ENCODE measurements at places on chromosomes 3 and 15.

- DNase-seq: no peak
These were observed 521.2 kb downstream of the ZIC1 start for GRCh38 chr3:147930232-147930807.

- DNase-seq: no peak
These were observed 201.0 kb upstream of the BCL6 start for GRCh38 chr3:187946163-187946691.

DNA sequence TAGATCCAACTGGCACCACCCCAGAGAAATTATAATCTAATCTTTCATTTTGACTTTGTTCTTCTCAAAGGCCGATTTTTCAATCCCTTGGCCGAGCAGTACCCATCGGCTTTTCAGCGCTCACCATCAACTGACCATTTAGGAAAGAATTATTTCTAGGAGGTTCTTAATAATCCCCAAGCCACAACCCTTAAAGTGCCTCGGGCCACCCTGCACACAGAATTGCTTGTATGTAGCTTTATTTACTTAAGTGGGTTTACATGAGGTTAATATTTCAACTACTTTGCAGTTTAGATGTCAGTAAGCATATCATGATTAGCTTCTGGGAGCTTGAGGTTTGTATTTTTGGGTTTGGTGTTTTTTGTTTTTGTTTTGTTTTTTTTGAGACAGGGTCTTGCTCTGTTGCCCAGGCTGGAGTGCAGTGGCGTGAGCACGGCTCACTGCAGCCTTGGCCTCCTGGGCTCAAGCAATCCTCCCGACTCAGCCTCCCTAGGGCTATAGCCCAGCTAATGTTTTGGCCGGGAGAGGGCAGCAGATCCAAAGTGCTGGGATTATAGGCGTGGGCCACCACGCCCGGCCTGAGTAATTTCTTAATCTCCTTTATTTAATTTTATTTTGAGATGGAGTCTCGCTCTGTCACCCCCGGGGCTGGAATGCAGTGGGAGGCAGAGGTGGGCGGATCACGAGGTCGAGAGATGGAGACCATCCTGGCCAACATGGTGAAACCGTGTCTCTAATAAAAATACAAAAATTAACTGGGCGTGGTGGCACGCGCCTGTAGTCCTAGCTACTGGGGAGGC is 801 bp upstream of the CDAN1 start:
- no peak for DNase-seq

GRCh38 chr3:127688416-127689265 is 15.9 kb downstream of the ABTB1 start:
- peak; percentile 71 for DNase-seq

- no peak for DNase-seq
These were observed 39.4 kb downstream of the KPNA1 start for GRCh38 chr3:122475316-122475715.

- DNase-seq: no peak
These were observed 647.1 kb upstream of the KCNMB2 start for GRCh38 chr3:177889161-177889560.

GRCh38 chr3:122397201-122397600 is 13.2 kb downstream of the FAM162A start:
- DNase-seq: no peak

GRCh38 chr3:69143612-69144011 is 21.2 kb upstream of the LMOD3 start:
- no peak for DNase-seq

GRCh38 chr3:12353796-12354525 is 65.1 kb downstream of the PPARG start:
- no peak for DNase-seq

GRCh38 chr3:52210550-52211046 is 12.6 kb downstream of the ALAS1 start:
- no peak for DNase-seq

GRCh38 chr3:187291512-187292132 is at the start of gene MASP1:
Gene MASP1 (minus strand): TSS chr3:187291737. CDS start chr3:187291632, 105 bp downstream.
- DNase-seq: no peak

DNA sequence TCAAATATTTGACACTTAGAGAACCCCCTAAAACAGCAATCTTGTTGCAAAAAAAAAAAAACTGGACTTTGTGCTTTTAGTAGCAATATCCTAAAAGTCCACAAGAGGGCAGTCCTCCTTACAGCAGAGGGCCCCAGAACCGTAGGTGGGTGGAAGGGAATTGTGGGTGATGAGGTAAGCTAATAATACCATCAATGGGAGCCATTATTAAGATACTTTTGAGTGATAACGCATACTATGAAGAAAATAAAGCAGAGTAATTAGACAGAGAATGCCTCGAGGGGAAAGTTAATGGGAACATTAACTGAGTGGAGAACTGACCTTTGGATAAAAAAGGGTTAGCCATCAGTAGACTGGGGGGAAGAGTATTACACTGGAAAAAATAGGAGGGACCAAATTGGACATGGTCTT is 229.9 kb downstream of the THRB start:
- no peak for DNase-seq

DNA sequence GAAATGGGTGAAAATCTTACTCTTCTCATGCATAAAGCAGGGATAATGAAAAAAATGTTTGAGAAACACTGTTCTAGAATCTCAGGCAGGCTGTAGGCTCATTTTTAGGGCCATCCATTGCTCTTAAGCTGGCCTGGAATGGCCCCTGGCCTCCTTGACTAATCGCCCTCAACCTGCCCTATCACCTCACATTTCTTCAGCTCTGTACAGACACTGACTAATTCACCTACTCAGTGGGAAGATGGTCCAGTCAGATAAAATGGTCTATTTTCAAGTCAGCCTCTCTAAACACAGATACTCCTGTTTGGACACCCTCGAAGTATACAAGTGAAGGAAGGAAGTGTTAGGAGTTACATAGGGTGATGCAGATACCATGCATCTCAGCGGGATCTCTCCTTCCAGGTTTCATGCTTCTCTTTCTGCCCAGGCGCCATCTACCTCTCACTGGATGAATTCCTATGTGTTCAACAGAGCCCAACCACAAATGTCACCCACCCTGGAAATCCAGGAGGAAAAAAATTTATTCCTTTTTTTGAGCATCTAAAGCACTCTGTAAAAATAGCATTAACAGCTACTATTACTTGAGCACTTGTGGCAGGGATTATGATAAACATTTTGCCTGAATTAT is 12.1 kb downstream of the FMN1 start:
- DNase-seq: no peak

DNA sequence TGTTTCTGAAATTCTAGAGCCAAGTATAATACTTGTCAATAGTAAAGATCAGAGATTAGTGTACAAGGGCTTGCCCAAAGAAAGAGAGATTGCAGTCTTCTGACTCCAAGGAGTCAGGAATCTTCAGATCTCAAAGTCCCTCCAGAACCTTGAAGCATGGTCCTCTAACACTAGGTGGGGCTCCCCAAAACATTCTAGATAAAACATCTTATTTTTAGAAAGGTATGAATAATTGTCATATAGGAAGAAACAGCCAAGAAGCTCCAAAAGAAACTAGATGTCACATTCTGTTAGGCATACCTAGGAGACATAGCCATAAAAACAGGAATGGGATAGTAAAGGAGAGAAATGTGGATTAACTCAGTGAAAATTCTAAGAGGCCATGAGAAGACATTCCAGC is 10.7 kb downstream of the MUC13 start:
- no peak for DNase-seq

DNA sequence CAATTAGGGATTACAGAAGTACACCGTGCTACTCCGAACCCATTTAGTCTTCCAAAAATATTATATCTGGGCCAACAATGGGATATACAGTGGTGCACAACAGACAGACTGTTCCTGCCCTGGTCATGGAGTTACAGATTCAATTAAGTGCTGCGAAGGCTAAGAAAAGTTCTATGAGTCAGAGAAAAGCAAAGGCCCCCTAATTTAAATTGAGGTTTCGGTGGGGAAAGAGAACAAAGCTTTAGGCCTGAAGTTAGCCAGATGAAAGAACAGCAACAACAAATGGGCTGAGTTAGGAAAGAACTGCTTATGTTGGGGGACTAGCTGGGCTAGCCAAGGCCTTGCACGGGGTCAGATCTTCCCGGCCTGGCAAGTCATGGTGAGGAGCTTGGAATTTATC is 131.8 kb downstream of the MDFIC2 start:
- no peak for DNase-seq

GRCh38 chr3:125144653-125145314 is 67.8 kb downstream of the SLC12A8 start:
- DNase-seq: no peak

GRCh38 chr3:43013743-43014155 is 34.6 kb downstream of the GASK1A start:
- no peak for DNase-seq

- no peak for DNase-seq
These were observed 42.6 kb upstream of the ACKR4 start for GRCh38 chr3:132554437-132554836.

- peak; percentile 36 for DNase-seq
These were observed at the start of gene GPR62 for GRCh38 chr3:51955175-51955892. Gene GPR62 (plus strand): TSS chr3:51955381. CDS start chr3:51955653, 272 bp downstream.

DNA sequence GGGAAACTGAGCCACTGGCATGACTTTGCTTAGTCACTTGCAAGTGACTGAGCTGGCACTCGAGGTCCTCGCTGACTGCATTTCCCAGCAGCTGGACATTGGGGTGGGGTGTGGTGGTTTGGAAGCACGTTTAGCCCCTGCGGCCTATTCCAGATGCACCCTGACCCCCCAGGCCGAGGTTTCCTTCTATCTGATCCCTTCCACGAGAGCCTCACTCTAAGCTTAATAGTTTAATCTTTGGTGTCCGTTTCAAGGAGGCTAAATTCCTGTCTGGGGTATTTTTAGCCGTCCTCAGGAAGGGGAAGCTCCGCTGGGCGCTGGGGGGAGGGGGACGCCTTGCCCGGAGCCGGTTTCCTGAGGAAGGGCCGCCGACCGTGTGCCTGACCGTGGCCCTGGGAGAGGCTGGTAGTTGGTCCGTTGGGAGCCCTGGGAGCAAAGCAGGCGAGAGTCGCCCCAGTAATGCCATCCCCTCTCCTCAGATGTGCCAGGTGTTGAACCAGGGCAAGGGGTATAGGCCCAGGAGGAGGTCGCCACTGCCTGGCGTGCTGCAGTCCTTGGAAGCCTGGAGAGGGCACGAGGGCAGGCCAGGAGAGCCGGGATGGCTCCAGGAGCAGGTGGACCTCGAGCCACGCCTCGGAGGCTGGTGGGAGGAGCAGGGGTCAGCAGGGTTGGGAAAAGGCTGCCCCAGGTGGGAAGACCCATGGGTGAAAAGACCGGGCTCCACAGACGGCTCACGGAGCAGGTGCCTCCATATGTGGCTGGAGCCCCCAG is 37.2 kb downstream of the IDH2 start:
- no peak for DNase-seq

DNA sequence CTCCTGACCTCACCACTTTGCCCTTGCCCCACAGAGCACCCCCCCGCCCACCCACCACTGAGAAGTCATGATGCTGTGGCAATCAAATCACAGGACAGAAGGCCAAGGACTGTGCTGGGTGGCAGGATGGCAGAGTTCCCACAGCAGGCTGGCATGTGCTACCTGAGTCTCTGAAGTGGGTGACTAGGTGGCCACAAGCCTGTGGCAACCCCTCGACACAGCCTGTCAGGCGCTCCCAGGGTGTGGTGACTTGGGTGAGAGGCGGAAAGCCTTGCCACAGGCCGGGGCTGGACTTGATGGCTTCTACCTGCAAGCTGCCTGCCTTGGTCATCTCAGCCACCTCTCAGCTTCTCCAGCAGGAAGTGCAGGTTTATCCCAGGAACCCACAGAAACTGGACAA is 15.6 kb upstream of the DUSP7 start:
- DNase-seq: no peak

GRCh38 chr3:65706776-65707568 is 331.7 kb downstream of the MAGI1 start:
- DNase-seq: no peak

- no peak for DNase-seq
These were observed 149.7 kb downstream of the TMEM108 start for GRCh38 chr3:133187870-133188379.

DNA sequence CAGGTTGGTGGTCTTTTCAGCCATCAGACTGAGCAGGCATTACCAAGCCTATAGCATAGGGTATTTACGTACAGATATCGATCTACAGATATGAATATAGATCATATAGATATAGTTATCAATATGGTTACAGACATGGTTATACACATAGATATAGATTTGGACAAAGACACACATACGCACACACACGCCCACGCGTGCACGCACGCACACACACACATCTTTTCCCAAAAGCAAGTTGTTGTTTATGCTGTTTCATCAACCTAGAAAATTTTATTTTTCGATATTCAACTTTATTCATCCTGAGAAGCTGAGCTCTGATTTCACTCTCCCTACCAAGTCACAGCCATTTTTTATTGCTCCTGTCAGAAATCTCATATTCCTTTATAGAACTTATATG is 309.1 kb downstream of the NLGN1 start:
- no peak for DNase-seq

GRCh38 chr3:163462446-163462845 is 1615.8 kb downstream of the SI start:
- no peak for DNase-seq

DNA sequence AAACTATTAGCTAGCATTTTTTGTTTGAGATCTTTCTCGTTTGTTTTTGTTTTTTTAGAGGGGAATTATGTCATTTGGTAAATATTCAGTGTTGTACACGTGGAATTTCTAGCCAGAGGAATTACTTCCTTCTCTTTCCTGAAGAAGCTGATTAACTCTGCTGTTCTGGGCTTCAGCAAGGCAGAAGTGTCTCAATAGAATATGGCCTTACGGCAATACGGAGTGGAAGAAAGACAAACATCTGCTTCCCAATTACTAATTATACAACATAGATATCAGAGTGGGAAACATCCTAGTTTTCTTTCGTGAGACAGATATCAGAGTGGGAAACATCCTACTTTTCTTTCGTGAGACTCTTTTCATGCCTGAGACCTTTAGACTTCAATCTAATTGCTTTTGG is 11.9 kb downstream of the P3H2 start:
- no peak for DNase-seq

DNA sequence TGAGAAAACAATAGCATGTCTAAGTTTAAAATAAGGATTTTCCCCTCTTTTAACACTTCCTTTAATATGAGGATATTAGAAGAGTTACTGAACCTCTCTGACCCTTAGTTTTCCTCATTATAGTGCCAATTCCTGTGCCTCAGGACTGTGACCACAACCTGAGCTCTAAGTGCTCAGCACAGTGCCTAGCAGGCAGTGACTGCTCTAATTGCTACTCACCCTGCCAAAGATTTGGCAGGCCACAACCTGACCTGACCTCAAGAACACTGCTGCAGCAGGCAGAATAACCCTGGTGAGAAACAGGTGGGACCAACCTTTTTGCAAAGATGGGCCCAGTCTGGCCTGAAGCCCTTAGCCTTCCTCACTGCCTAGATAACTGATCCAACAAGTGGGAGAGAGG is 35.7 kb downstream of the NBEAL2 start:
- DNase-seq: no peak

DNA sequence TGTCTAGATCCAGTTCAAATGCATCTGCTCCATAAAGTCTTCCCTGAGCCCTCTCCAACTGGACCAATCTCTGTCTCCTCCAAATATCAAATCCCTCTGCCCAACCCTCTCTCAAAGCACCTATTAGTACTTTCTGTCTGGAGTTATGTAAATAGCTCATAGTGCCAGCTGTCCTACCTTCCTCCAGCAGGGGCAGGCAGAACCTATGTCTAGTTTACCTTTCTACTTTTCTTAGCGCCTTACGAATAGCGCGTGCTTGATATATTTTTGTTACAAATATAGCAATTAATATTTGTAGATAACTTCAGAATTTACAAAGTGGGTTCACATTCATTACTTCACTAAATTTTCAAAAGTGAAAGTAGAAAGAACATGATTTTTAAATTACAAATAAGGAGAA is 14.0 kb upstream of the CCDC80 start:
- DNase-seq: no peak

- no peak for DNase-seq
These were observed 13.2 kb upstream of the RGMA start for GRCh38 chr15:93102211-93102610.

GRCh38 chr15:93495799-93496637 is 407.0 kb upstream of the RGMA start:
- peak; percentile 3 for DNase-seq
